ENCODE measurements at places on chromosomes 4 and X. TPM values are rescaled to one million over a fixed set of nuclear protein-coding genes. Genes with fewer than 3 reads are reported as not detected.

The GNRHR gene
- not detected for total RNA-seq

The DKC1 gene
- total RNA-seq, result 123 TPM

DNA sequence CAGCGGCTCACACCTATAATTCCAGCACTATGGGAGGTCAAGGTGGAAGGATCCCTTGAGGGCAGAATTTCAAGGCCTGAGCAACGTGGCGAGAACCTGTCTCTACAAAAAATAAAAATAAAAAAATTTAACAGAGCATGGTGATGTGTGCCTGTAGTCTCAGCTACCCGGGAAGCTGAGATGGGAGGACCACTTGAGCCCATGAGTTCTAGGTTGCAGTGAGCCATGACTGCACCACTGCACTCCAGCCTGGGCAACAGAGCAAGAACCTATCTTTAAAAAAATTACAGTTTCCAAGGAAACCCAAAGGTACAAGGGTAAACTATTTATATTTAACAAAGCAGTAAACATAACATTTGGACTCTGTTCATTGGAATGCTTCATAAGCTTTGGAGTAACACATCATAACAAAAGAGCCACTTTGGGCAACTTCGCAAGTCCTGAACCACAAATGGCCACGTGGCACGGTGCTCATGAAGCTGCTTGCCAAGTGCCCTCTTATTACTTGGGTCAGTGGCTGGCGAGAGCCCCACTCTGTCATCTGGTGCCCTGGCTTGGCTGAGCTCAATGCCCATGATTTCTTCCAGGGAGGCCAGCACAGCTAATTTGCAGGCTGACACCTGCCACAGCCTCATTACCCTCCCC, 165.6 kb downstream of the SH3KBP1 start:
- peaks cover 4% of the 10 kb centered on the region for H3K4me1 ChIP-seq
- no peaks in the 10 kb centered on the region for H3K36me3 ChIP-seq
- H3K27me3 ChIP-seq, result no peaks in the 10 kb centered on the region
- no peak overlapping the region for H3K4me3 ChIP-seq

The GABRQ gene
- 4.2 TPM for total RNA-seq

The USP27X gene
- total RNA-seq, result 3.5 TPM

Data from HCT116 (cell line).